Epithelial cell of proximal tubule (primary cell): ENCODE measurements at places on chromosomes 6 and 20.

- no peak for DNase-seq
These were observed 20.5 kb upstream of the LTV1 start for GRCh38 chr6:143822584-143823024.

GRCh38 chr6:53692172-53692571, 26.6 kb upstream of the KLHL31 start:
- no peak for DNase-seq

DNA sequence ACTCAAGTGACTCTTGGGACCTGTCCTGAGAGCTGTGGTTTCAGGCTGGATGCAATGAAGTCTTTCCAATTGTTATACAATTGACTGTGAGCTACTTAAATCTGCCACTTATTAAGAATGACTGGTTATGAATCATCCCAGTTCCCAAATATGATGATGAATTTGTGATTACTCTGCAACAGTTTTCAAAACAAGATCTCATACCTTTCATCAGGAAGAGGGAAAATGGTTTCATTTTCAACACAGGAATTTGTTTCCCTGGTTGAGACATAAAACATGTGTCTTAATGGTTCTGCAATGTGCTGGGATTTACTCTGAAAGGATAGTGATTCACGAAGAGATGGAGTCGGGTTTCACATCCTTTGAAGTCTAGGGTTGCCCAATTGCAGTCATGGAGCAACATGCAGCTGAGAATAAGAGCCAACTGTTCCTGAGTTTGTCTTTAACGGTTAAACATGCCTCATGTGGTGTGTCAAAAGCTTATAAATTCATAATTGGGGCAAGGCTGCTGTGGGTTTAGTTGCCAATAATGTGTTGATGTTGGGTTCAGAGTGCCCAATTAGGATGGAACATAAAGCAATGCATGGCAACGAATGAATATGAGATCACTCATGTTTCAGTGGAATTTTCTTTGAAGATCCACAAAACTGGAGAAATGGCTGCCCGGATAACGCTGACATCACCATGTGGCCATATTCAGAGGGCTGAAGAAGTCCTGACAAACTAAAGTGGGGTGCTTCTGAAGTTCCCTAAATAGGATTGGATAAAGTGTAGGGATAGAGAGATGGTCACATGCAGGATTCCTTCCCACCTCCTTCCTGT, 41.0 kb downstream of the CYP24A1 start:
- DNase-seq, result peak; percentile 96

DNA sequence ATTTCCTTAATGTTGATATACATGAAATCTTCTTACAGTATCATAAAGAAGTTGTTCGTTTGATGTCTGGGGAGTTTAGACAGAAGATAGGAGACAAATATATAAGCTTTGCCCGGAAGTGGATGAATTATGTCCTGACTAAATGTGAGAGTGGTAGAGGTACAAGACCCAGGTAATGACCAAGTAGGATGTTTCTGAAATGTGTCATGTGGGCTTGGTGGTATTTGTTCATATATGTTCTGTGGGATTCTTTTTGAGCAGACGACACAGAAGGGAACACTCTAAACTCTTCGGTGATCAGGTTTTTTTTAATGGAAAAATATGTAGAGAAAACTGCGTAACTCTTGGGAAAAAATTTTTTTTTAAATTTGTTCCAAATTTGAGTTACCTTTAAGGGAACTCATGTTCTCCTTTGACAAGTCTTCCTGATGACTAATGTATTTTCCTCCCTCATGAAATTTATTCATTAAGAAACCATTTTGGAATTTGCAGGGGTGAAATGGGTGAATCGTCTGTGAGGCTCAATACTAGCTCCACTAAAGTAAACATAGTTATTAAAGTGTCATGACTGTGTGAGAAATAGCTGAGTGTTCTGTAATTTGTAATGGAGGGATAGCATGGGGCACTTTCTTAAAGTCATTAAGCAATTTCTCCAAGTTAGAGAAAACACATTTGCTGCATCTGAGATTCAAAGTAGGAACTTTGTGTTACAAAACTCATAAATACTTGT, 100.6 kb downstream of the MAP3K4 start:
- no peak for DNase-seq

DNA sequence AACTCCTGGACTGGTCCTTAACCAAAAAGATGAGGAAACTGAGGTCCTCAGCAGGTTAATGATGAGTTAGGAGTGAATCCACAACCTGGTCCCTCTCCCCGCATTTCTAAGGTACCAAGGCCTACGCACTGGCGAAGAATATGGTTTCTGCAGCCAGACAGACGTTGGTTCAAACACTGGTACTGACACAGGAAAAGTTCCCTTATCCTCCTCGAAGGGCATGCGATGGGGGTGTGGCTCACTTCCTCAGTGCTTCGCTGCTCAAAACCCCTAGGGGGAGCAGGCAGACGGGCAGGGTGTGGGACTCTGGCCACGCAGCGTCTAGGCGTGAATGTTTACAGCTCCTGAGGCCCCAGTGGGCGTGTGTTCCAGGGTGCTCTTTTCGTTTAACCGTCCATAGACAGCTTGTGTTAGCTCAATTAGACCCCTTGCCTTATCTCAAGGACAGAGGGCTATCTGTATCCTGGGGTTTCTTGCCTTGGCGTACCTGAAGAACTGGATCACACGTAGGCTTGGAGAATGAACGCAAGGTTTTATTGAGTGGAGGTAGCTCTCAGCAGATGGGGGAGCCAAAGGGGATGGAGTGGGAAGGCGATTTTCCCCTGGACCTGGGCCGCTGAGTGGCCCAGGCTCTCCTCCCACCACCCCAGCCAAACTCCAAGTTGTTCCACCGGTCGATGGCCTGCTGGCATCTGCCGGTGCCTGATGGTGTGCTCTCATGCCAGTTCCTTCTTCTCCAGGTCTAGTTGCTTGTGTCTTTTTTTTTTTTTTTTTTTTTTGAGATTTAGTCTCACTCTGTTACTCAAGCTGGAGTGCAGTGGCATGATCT, 31.8 kb upstream of the PTPN1 start:
- DNase-seq, result no peak

DNA sequence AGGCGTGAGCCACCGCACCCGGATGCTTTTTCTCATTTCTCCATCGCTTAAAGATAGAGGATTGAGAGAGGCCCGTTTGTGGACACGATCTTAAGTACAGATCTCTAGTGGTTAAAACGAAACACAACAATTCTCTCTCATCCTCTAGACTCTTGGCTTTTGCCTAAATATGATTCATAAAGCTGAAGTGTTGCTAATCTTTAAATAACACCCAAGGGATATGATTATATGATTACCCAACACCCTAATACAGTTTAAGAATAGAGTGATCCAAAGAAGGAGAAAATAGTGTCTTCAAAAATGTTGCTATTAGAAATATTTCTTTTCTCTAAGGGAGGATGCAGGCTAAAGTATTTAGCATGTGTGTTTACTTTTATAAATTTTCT, 50.4 kb downstream of the MTHFD1L start:
- DNase-seq, result no peak

GRCh38 chr20:967796-968742, 34.0 kb downstream of the RSPO4 start:
- no peak for DNase-seq

DNA sequence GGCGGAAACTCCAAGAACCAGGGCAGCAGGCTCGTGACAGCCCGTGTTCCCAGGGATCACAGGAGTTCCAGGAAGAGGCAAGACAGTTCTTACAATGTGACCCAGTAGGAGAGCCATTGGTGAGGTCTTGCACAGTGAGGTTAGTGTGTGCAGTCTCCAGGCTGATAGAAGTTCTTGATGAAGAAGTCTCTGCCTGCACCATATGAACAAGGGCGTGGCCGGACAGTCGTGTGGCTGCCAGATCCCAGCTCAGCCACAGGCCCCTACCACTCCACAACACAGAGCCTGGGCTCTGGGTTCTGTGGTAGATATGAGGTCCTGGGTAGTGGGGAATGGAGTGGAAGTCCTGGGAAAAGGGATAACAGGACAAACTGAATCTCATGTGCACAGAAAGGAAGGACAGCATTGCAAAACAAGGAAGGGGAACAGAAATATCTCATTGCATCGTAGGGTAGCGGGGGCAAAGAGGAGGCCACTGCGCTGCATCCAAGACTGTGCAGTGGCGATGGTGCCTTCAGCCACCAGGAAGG, 65.2 kb downstream of the STX11 start:
- no peak for DNase-seq

DNA sequence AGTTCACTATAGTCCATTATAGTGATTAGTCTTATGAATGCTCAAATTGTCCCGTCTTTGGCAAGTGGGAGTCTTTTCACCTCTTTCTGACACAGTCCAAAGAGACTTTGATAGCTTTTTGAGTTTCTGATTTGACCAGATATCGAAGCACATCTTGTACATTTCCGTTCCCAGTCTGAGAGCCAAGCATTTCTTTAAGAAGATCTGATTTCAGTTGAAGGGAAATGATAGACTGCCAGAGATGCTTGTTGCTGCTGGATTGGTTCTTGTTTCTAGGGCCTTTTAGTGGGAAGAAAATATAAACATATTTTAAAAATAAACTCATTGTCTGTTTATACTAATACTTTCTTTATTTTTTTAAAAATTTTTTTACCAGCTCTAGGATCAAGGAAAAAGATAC, 54.1 kb upstream of the IER3 start:
- DNase-seq, result no peak

GRCh38 chr6:149140137-149140909, 177.2 kb upstream of the TAB2 start:
- DNase-seq, result no peak

GRCh38 chr6:7242835-7243178, 70.2 kb downstream of the SSR1 start:
- no peak for DNase-seq

- no peak for DNase-seq
These were observed 103.1 kb downstream of the SULF2 start for GRCh38 chr20:47682028-47682783.

GRCh38 chr6:43286980-43287716, 10.9 kb upstream of the SLC22A7 start:
- no peak for DNase-seq

DNA sequence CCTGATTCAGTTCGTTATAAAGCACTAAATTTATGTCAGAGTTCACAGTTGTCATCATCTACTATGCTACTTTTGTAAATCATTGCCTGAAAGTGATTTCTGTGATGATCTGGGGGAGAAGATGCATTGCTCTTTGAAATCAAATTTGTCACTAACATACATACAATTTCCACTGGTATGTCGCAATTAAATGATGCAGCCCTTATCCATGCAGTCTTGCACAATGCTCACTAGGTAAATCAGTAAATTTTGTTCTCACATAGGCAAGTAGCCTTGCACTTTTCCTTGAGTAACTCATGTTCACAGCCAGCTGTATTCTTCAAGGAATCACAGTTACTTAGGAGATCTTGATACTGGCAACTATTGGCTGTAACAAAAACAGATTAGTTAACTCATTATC, 20.8 kb downstream of the CRISP2 start:
- DNase-seq, result no peak

DNA sequence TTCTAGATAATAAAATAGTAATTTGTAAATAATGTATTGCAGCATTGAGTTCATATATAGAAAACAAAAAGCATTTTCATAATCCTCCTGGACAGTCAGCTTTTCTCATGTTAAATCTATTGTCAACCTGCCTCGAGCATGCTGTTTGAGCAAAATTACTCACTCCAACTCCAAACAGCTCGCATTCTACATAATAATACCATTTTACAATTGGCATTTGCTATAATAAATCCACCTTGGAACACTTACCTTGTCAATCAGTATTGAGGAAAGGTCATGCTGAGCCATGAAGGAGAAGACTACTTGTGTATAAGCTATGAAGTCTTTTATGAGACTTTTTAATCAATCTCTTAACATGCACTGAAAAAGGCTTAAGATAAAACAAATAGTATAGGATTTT, 682.6 kb downstream of the CBLN4 start:
- no peak for DNase-seq

GRCh38 chr20:24986436-24987015, 6.0 kb downstream of the APMAP start:
- no peak for DNase-seq

DNA sequence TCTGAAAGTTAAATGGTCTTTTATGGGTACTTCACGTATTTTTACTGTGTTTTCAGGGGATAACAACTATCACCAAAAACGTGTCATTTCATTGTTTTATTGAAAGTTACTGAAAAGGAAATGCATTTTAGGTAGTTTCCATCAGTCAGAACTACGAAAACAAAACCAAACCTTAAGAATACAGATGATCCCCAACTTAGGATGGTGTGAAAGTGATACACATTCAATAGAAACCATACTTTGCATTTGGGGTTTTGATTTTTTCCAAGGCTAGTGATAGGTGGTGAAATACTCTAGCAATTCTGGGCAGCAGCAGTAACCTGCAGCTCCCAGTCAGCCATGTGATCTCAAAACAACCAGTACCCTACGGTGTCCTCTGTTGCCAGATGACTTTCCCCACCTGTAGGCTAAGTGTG, 25.9 kb upstream of the EFHC1 start:
- DNase-seq, result no peak

- DNase-seq, result no peak
These were observed 24.0 kb downstream of the STK35 start for GRCh38 chr20:2125474-2126112.

- no peak for DNase-seq
These were observed 213.6 kb upstream of the SUPT3H start for GRCh38 chr6:45591306-45591705.

DNA sequence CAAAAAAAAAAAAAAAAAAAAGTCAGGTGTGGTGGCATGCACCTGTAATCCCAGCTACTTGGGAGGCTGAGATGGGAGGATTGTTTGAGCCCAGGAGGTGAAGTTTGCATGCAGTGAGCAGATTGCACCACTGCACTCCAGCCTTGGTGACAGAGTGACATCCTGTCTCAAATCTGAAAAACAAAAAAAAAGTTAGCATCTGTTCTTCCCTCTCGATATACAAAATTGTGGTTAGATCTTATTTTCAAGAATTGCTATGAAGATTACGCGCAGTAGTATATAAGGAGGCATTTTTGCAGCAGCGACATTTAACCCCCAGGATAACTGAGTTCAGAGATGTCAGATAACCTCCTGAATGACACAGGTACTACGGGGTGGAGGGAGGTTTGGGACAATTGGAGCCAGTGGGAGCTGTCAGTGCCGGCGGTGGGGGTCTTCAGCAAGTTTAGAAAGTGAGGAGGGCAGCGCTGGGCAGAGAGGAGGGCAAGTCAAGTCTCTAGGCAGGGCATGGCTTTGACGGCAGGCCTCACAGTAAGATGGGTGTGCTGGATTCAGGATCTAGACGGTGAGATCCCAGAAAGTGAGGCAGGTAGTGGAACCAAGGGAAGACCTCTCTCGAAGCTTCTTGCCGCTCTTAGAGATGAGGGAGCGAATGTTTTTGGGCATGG, 26.2 kb upstream of the MRPS18A start:
- DNase-seq, result no peak
